HCT116 (cell line): ENCODE measurements at places on chromosomes 16 and 17.

GRCh38 chr17:66190738-66191592, 968 bp downstream of the CEP112 start:
- no peak for DNase-seq

DNA sequence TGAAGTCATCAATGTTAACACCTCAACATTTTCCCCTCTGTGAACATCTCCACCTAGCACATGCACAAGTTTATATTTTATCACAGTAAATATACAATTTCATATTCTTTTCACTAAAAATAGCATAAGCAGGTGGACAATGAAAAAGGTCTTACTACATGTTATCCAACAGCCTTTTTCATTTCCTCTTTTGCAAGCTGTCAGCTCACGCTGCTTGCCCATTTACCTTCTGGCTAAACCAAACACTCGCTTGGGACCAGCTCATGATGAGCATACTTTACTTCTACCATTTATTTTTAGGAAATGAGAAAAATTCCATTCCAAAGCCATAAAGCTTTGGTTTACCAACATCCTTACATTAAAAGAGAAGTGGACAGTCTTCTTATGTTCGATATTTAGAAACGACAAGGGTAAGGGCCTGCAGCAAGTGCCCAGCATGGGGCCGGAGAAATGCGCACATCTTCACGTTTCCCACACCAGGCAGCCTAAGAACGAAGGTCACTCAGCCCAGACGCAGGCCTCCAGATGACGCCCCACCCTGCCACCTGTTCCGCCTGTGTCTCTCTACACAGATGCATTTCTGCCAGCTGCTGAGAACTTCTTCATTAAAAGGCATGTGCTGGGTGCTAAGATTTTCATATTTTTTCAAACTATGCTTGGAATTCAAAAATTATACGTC, 13.9 kb downstream of the SNN start:
- DNase-seq = no peak

DNA sequence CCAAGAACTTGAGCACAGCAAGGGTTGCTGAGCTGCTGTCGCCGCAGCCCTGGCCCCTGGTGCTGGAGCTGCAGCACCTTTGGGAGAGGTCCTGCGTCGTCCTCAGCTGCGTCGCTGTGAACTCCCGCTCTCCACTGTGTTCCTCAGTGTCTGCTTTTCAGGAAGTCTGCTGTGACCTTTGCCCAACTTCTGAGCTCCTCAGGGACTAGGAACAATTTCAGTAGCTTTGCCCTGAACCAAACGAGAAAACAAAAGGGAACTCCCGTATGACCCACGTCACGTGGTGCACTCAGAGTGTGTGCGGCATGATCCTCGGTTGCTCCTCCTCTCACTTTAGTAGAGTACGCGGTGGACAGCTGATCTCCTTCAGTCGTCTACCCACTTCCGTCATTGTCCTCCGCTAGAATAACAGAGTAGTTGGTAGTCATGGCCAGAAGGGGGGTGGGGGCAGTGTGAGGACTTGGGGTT, 44.2 kb downstream of the WDR45B start:
- DNase-seq = no peak

DNA sequence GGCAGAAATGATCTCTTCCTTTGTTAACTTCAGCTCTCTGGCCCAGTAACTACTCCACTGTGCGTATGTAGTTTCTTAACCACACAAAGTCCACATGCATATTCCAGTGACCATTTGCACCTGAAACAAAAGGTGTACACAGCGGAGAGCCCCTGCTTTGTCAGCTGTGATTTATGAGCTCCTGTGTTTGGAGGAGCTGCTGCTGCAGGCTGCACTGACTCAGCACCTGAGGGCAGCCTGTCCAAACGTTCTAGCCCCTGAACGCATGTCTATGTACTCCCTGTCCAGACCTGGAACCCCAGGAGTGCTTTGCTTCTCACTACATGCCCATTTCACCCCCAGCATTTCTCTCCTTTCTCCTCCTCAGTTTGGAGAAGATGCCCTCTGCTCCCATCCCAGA, 216.1 kb downstream of the ABCC12 start:
- DNase-seq = no peak

- DNase-seq = no peak
Measured at GRCh38 chr16:67456391-67457081, 24.4 kb downstream of the ATP6V0D1 start.

GRCh38 chr16:77777745-77778144, 10.6 kb upstream of the VAT1L start:
- no peak for DNase-seq

DNA sequence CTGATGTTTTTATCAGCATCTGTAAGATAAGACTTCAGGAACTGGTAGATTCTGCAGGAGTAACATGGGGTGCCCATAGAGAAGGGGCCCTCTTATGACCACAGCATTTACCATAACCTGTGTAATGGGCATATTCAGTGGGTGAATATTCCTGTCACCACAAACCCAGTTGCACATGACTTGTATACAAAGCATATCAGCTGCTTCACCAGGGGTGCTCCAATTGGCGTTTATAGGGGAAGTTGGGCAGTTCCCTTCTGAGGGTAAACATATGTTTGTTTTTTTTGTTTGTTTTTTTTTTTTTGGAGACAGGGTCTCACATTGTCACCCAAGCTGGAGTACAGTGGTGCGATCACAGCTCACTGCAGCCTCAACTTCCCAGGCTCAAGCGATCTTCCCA, 11.5 kb upstream of the ZG16 start:
- DNase-seq = no peak

DNA sequence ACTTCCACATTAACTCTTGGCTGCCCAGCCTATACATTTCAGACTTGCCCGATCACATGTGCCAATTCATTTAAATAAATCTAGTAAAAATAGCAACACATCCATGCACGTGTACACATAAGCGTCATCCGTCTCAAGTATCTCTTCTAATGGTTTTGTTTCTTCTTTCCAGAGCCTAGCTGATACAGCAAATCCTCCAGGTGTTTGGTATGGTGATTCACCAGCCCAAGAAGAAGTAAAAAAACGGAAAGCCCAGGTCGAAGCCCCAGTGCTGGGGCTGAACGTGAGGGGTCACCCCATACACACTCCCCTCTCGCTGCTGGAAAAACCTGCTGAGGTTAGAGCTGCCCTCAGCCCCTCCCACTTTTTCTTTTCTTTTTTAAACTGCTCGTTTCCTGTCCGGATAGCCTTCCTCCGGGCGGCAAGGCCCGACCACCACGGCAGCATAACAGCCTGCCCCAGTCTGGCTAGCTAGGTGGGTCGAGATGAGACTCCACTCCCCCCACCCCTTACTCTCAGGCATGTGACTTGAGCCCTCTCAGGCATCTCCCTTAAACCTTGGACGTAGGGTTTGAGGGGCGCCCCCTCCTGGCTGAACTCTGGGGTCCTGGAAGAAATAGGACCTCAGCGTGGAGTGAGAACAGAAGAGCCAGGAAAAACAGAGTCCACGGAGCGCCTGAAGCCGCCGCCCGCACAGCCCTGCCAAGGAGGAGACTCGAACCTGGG, 13.9 kb upstream of the OR1F1 start:
- no peak for DNase-seq

- peak; percentile 13 for DNase-seq
Measured at GRCh38 chr16:85441189-85441889, 171.8 kb upstream of the GSE1 start.

DNA sequence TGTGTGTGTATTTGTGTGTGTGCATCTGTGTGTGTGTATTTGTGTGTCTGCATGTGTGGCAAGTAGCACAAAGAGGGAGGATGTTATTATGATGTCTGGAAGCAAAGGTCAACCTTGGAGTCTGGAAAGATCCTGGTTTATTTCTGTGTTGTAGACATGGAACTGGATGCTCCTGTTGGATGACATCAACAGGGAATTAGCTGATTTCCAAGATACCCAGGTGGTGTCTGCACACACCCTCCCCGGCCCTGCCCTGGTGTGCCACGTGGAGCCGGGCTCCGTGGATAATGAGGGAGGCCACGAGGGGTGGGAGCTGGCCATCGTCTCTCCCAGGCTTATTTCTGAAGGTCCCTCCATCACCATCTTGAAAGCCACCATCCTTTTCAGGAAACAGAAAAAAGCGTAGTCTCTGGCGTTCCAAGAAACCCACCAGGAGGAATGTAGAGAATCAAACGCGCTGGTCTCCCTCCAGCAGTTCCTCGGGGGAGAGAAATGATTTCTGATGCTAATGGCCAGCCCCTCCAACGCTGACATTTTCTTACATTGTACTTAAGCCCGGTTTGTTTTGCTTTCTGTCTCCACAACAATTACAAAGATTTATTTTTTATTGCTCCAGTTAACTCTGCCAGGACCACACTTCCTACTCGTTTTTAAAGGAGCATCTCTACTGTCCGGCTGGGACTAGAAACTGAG, 93.3 kb downstream of the FOXL1 start:
- DNase-seq = no peak

DNA sequence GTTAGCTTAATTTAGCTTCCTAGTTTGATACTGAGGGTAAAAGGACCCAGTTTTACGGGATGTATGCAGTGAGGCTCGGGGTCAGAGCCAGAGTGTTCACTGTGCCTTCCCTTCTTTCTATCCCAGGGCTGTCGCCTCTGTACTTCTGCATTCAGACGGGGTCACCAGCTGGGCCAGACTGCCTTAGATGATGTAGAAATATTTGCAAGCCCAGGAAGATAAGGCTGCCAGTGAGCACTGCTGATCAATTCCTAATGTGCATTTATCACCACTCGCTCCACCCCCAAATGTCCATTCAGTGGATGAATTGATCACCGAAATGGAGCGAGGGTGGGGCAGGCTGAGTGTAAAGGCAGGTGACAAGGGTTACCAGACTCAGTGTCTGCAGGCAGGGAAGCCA, 9.1 kb downstream of the SHISA6 start:
- no peak for DNase-seq
